ENCODE measurements at places on chromosomes 2 and 18.

DNA sequence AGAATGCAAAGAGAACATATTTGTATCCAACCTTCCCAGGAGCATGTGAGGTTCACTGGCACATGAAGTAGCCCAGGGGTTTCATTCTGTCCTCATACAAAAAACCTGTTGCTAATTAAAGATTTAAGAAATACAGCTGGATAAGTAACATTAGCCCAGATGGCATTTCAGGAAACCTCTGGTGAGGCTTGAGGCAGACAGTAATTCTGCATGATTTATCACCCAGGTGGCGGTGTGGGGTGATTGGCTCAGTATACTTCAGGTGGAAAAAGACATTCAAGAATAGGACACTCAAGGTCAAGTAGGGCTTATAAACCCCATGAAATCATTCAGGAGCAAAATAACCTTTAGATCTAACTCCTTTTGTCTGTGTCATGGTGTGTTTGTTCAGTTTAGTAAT lies 237.4 kb downstream of the RNF144A start:
- no peak for DNase-seq

DNA sequence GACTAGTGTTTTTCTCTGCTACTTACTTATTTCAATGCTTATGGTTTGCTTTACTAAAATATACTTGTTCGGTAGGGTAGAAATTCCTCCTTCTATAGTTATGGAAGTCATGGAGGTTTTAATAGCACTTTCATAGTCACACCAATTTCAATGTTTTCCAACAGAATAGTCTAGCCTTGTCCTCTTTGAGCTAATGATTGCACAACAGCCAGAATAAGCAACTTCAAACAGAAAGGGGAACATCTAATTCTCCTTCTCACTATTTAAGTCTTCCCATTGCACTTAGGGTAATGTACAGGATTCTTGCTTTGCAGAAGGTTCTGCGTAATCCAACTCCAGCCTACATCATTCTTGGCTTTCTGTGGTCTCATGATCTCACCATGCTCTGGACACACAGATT lies 287.7 kb upstream of the GCFC2 start:
- DNase-seq: no peak

DNA sequence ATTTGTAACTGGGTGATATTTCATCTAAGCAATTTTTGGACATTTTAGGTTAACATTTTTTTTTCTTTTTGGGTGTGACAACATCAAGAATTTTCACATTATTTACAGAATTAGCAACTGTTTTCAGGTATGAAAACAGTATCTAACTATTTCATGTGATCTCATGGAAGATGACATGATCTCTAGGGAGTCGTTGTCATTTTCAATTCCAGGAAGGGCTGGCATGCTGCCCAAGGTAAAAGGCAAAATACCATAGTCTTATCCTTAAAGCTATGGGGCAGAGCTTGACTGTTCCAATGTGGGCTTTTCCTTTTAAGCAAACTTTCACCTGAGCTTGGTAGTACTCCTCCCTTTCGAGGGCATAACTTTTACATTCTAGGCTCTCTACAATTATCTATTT lies 443.7 kb downstream of the DSEL start:
- DNase-seq: no peak

- no peak for DNase-seq
These were observed 112.3 kb downstream of the PRKCE start for GRCh38 chr2:45763797-45764196.

GRCh38 chr2:201327678-201328077 lies 29.5 kb downstream of the FLACC1 start:
- DNase-seq: no peak

GRCh38 chr2:213242653-213243052 lies 41.6 kb upstream of the SPAG16 start:
- DNase-seq: no peak

GRCh38 chr18:13481820-13482617 lies 244.3 kb downstream of the FAM210A start:
- DNase-seq: peak; percentile 67

DNA sequence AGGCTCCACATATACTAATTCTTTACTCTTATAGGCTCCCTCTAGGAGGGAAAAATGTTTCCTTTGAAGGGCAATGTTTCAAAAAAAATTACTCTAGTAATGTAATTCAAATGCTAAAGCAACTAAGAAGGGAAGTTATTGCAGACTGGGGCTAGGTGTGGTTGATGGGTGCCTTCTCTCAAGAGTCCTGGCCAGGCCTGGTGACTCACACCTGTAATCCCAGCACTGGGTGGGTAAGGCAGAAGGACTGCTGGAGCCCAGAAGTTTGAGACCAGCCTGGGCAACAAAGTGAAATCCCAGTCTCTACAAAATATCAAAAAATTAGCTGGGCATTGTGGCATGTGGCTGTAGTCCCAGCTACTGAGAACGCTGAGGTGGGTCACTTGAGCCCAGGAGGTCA lies 31.2 kb upstream of the CDKL4 start:
- no peak for DNase-seq

- no peak for DNase-seq
These were observed 291.0 kb downstream of the CALCRL start for GRCh38 chr2:187157046-187157445.

GRCh38 chr2:198106621-198107385 lies 302.4 kb downstream of the PLCL1 start:
- DNase-seq: peak; percentile 54

DNA sequence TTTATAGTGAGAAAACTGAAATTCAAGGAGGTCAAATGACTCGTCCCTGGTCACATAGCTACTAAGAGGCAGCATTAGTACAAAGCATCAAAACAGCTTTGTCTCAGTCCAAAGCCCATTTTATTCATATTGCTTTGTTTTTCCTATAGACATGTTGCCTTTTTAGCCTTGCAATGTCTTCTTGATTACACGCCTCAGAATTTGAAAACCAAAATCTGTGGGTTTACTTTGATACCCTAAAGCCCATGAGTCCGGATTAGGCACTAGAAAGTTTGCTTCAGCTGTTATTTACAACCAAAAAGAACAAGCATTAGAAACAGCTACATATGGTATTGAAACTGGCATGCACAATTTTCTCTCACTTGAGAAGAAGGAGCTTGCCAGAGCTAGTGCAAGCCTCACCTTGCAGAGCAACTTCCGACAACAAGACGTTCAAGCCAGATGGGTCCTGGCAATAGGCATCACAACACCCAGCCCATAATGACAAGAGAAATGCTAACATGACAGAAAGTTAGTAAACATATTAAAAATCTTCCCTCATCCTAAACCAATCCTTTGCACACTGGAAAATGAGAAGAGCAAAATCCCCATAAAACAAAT lies 276.8 kb downstream of the RIT2 start:
- DNase-seq: no peak

GRCh38 chr2:108287169-108287568 lies 1.5 kb upstream of the SULT1C2 start:
- DNase-seq: peak; percentile 20

DNA sequence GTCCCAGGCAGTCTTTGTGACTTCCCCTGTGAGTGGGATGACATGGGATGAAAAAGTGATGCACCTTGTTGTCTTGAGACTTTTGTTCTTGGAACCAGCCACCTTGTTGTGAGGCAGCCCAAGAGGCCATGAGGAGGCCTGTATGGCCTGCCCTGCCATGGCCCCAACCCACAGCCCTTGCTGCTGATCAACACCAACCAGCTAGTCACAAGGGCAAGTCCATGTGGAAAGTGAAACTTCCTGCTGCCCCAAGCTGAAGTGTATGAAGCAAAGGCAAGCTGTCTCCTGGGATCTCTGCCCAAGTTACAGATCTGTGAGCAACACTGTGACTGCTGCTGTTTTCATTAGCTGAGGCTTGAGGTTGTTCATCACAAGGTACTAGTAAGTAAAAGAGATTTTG lies 21.6 kb downstream of the TMEM18 start:
- peak; percentile 4 for DNase-seq

DNA sequence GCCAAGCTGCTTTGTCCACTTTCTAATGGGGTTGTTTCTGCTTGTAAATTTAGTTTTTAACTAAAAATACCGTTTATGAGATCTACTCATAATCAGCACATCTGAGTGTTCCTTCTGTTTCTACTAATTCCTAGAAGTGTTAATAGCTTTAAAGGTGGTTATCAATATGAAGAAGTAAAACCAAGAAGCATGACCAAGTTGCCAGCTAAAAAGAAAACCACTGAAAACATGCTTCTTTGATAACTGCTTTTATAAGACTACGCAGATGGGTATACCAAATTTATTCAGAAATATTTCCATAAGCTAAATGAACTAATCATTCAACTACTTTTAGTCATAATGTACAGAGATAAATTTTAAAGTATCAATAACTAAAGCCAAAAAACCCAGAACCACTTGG lies 101.8 kb downstream of the C2orf74 start:
- peak; percentile 33 for DNase-seq

DNA sequence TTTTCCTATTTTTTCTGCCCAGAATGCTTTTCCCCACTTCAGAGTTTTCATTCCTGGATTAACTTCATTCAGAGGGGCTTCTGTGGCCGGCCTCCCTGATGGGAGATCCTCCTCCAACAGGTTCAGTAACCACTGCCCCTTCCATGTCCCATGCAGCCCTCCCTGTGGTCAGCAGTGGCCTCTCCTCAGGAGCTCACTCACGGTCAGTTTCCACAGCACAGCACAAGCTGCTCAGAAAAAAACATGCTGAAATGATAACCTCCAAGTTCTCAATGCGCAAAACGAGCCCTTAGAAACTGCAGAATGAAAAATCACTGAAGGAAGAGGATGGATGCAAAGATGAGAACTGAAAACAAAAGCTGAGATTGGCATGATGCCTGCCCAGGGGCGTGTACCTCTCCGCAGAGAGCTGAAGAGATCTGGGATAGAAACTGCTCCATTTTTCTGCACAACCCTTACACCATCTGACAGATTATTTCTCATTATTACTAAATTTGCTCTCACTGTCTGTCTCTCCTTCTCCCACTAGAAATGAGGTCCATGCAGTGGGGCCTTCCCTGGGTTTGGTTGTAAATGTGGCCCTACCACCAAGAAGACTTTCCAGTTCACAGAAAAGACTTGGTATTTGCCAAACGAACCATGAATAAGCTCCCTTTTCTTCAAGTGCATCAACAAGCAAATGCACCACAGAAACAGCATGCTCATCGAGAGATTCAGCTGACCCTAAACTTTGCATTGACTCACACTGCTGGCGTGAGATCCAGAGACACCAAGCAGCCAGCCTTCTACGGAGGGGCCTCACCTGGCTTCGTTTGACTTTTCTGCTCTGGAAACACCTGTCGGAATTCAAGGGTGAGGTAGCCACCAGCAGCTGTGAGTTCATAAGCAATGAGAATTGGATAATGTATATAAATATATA lies 51.5 kb downstream of the TMEM18 start:
- DNase-seq: no peak

GRCh38 chr2:215427585-215427984 lies 8.3 kb downstream of the FN1 start:
- no peak for DNase-seq

DNA sequence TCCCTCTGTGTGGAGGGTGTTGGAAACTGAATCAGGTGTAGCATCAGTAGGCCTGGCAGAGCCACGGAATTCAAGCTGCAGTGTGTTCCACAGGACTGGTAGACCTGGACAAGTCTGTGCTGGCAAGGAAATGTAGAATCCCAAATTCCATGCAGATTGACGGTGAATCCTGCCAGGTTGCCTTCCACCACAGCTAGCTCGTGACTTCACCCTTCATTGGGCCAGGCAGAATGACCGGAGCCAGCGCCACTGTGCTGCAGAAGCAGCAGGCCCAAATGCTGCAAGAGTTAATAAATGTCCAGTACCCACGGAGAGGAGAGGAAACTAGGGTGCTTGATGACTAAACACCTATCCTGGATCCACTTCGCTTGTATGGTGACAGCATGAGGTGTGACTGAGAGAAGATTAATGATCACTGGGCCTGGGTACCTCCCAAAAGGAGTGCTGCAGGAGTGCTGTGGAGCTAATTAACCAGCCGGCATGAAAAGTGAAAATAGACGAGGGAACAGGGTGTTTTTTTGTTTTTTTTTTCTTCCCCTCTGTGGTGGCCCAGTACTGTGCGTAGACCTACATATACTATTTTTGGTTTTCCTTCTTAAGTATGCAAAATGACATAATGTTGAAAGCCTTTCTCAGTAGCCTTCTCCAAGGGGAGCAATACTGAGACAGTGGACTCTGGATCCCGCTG lies 122.2 kb downstream of the TANC1 start:
- DNase-seq: peak; percentile 61

DNA sequence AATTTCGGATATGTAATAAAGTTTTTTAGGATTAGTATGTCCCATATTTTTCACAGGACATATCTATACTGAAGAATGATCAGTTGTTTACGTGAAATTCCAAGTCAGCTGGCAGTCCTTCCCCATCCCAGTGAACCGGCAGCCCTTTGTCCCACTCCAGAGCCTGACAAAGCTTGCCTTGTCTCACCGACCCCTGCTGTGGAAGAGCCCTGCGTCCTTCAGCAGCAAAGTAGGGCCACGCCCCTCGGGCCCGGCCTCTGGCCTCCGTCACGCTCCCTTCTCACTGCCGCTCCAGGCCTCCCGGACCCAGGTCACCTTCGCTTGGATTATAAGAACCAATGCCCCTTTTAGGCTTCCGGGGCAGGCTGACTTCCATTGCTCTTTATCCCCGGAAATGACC lies 89.8 kb upstream of the TGIF1 start:
- DNase-seq: no peak

GRCh38 chr2:15677141-15677843 lies 85.6 kb downstream of the DDX1 start:
- DNase-seq: no peak

DNA sequence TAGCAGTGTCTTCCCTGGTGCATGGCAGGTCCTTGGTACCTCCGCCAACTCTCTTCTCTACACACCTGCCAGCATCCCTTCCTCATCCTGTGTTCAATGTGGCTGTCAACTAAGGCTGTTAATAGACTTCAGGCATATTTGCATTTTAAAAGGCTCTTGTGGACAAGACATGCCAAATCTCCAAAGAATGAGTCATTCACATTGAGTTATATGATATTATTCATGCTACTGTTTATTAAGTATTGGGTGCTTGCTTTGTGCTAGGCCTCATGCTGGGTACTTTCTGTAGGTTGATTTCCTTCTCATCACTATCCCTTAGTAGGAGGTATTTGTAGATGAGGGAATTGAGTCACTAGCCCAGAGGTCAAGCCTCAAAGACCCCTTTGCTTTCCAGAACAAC lies 5.2 kb downstream of the MYO1B start:
- no peak for DNase-seq

- DNase-seq: no peak
These were observed 21.6 kb downstream of the DNMT3A start for GRCh38 chr2:25320077-25320476.

DNA sequence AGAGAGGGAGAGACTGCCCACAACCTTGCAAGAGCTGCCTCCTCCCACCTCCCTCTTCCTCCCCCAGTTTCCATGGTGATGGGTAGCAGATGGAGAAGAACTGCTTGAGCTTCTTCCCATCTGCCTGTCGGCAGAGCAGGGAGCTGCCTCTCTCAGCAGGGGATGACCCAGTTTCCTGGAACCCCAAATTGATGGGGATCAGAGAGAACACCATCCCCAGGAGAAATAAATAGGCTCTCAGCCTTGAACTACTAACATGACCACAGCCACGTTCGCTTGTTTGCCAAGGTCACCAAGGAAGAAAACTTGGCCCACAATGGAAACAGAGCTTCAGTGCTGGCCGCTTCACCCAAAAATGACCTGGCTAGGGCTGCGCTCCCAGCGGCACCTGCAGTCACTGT lies 82.2 kb downstream of the ADD2 start:
- no peak for DNase-seq
